ENCODE measurements at places on chromosomes 16 and 17. TPM values are rescaled to one million over a fixed set of nuclear protein-coding genes. Genes with fewer than 3 reads are reported as not detected.

The ORMDL3 gene
- polyA plus RNA-seq, result 18.7 TPM

The CCDC40 gene
- 1.2 TPM for polyA plus RNA-seq

The BICDL2 gene
- polyA plus RNA-seq, result 0.01 TPM

The FOXJ1 gene
- 0.11 TPM for polyA plus RNA-seq

The CRHR1 gene
- polyA plus RNA-seq, result not detected

The BAIAP2 gene
- 3.9 TPM for polyA plus RNA-seq

The CDRT15L2 gene
- not detected for polyA plus RNA-seq

The NTN1 gene
- polyA plus RNA-seq, result 0.38 TPM

DNA sequence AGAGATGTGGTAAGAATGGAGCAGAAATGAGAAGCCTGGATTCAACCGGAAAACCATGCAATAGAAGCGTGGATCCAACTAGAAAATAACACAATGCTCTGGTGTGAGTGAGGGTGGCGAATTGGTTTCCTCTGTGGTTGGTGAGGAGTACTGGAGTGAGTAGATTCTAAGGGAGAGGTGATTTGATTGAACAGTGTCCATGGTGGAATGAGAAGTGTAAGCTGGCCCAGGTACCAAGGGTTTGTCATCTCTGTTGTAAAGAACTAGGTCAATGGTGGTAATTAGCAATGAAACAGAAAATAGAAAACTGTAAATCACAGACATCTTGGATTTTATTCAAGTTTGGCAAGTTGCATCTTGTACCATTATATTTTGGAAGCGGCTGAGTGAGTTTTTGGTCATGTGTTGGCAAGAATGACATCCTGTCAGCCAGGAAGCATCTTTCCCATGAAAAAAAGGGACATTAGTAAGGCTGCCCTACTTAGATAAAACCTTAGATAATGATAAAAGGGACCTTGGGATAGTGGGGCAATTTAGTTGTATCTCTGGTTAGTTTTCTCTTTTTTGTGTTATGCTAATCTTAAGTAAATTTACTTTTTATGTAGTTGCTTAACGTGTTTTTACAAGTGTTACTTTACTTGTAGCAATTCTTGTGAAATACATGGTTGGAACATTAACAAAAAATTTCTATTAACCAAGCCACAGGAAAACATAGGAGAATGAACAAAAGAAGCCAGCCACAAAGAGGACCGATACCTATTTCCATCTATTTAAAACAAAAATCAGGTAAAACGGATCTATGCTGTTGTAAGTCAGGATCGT is 20.9 kb downstream of the HSD17B2 start:
- H3K27me3 ChIP-seq, result peaks cover 2% of the 10 kb centered on the region
- no peak overlapping the region for H3K27ac ChIP-seq
- no peak for DNase-seq
- no peak overlapping the region for H3K4me3 ChIP-seq

DNA sequence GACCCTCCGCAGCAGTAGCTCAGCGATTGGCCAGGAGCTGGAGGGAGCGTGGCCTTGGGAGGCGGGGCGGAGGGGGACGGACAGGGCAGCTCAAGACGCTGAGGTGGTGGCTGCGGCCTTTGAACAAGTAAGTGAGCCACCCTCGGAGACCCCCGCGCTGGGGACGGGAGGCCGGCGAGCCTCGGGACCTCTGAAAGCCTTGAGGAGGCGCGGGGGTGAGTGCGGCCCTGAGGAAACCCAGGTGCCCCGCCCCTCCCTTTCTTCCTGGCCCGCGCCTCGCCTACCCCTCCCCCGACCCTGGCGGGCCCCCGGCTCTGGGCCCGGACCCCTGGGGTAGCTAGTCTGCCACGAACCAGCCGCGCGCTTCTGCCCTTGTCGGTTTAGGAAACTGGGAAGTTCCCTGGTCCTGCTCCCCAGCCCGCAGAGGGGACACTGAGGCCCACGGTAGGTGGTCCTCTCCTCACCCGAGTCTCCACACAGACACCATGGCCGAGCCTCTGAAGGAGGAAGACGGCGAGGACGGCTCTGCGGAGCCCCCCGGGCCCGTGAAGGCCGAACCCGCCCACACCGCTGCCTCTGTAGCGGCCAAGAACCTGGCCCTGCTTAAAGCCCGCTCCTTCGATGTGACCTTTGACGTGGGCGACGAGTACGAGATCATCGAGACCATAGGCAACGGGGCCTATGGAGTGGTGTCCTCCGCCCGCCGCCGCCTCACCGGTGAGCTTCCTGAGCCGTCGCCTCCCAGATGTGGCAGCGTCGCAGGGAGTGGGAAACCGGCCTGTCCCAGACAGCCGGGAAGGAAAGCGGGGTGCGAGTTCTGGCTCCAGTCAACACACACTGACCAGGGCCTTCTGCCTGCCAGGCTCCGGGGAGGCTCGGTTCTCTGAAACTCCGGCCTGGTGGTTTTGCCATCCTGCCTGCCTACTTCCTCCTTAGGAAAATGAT is at the start of gene MAPK7:
Gene MAPK7, plus strand, starts transcription at position 83 of the 945 bp plus-strand sequence. Its CDS starts 403 bp downstream, at position 486.
- peak within 1 kb of the TSS; percentile 74 for H3K4me3 ChIP-seq
- peaks cover 16% of the 10 kb centered on the region for H3K4me1 ChIP-seq
- DNase-seq, result peak; percentile 55
- no peaks in the 10 kb centered on the region for H3K36me3 ChIP-seq
- peak within 1 kb of the TSS; percentile 94 for H3K27ac ChIP-seq

DNA sequence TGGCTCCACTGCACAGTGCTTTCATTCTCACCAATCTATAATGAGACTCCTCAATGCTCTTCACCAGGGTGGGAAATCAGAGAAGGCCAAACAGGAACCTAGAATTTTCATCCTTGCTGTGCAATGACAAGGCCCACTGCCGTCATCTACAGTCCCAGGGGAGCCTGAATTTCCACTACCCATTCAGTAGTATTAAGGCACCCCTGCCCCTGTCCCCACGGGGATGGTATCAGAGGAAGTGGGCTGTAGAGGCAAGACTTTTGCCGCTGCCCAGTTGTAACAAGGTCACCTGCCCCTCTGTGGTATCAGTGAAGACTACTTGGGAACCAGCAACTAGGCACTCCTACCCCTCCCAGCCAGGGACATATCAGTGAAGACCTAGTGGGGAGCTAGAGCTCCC is 104.5 kb downstream of the C16orf78 start:
- no peaks in the 10 kb centered on the region for H3K4me1 ChIP-seq
- no peaks in the 10 kb centered on the region for H3K36me3 ChIP-seq
- H3K4me3 ChIP-seq, result no peak overlapping the region
- DNase-seq, result no peak

DNA sequence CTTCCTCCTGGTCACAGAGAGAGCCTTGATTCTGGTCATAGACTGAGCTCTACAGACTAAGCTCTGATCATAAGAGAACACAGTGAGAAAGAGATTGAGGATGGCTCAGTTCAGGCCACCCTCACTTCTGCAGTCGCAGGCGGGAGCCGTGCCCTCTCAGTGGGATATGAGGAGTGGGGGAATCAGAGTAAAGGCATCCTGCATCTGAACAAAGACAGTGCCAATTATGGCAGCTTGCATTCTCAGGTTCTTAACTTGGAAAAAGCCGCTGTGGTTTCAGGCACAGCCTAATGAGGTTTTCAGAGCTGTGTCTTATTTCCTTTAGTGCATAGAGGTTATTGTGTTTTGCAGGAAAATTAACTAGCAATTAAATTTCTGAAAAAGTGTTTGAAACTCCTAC is 134.4 kb upstream of the NLRP1 start:
- DNase-seq, result no peak
- no peaks in the 10 kb centered on the region for H3K36me3 ChIP-seq
- peaks cover 14% of the 10 kb centered on the region for H3K4me1 ChIP-seq
- peaks cover 19% of the 10 kb centered on the region for H3K27me3 ChIP-seq
- H3K4me3 ChIP-seq, result no peak overlapping the region

GRCh38 chr16:50996166-50996829 is 154.8 kb downstream of the SALL1 start:
- H3K36me3 ChIP-seq, result no peaks in the 10 kb centered on the region
- H3K4me3 ChIP-seq, result no peak overlapping the region
- no peak for DNase-seq
- no peaks in the 10 kb centered on the region for H3K4me1 ChIP-seq
- H3K27me3 ChIP-seq, result no peaks in the 10 kb centered on the region
- no peak overlapping the region for H3K27ac ChIP-seq

DNA sequence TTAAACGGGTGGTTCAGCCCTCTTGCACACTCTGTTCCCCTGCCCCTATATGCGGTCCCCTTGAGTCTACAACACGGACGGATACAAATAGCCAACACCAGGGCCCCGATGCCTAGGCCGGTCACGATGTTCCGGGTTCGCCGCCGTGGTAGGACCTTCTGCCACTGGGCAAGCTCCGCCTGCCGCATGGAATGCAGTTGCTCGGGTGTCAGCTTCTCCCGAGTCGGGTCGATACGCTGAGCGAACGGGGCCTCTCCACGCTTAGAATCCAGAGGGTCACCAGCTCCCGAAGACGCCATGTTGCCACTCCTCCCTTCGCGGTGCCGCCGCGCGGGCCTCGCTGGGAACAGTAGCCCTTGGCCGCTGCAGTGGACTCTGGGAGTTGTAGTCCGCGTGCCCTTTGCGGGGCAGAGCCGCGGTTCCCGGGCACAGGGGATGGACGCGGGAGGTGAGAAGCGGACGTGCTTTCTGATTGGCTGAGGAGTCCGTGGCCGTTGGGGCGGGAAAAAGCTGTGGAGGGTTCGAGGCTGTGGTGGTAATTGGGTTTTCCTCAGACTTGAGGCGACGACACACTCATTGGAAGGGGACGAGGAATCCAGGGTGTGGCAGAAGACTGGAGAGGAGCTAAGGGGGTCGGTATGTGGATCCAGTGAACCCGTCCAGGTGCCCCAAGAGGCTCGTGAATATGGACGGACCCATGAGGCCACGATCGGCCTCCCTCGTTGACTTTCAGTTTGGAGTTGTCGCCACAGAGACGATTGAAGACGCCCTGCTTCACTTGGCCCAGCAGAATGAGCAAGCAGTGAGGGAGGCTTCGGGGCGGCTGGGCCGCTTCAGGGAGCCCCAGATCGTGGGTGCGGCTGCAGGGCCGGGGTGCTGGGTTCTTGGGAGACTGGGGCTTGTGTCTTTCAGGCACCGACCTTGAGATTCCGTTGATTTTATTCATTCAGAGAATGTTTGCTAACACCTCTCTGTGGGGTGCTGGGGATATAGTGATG is at the start of the genes CNTD1 and COA3:
Gene CNTD1, plus strand, starts transcription at position 479 of the 998 bp plus-strand sequence. Its CDS starts 207 bp downstream, at position 686.
Gene COA3, minus strand, starts transcription at position 322 of the 998 bp plus-strand sequence. Its CDS starts 23 bp downstream, at position 299.
- H3K4me3 ChIP-seq, result peak within 1 kb of the TSS; percentile 98
- H3K4me1 ChIP-seq, result peaks cover 11% of the 10 kb centered on the region
- H3K27me3 ChIP-seq, result no peaks in the 10 kb centered on the region
- H3K36me3 ChIP-seq, result peaks cover 23% of the 10 kb centered on the region

DNA sequence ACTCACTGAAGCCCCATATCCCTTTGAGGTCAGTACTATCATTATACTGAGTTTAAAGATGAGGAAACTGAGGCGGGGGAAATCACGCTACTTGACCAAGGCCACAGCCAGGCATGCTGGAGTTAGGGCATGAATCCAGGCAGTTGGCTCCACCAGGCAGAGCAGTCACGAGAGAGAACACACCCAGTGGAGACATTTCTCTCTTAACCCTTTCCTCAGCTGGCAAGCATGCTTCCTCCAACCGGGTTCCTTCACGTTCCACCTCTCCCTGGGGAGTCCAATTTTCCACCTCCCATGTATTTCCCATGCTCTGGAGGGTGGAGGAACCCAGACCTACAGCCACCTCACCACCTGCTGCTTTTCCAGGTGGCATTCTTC is 32.8 kb downstream of the VAC14 start:
- no peak for DNase-seq
- no peak overlapping the region for H3K4me3 ChIP-seq
- no peaks in the 10 kb centered on the region for H3K36me3 ChIP-seq

- no peak for DNase-seq
- H3K4me1 ChIP-seq, result no peaks in the 10 kb centered on the region
- H3K36me3 ChIP-seq, result no peaks in the 10 kb centered on the region
- no peak overlapping the region for H3K4me3 ChIP-seq
These were observed 234.7 kb downstream of the SNX29 start for GRCh38 chr16:12210925-12211869.

- no peaks in the 10 kb centered on the region for H3K27me3 ChIP-seq
- H3K4me3 ChIP-seq, result no peak overlapping the region
- peak; percentile 83 for DNase-seq
- peaks cover 49% of the 10 kb centered on the region for H3K4me1 ChIP-seq
These were observed 36.4 kb downstream of the TXNDC11 start for GRCh38 chr16:11706180-11706742.

- H3K4me1 ChIP-seq, result no peaks in the 10 kb centered on the region
- no peak for DNase-seq
- H3K27ac ChIP-seq, result no peak overlapping the region
- H3K36me3 ChIP-seq, result no peaks in the 10 kb centered on the region
- H3K27me3 ChIP-seq, result no peaks in the 10 kb centered on the region
- H3K4me3 ChIP-seq, result no peak overlapping the region
These were observed 46.8 kb downstream of the CFAP20 start for GRCh38 chr16:58082381-58082780.

GRCh38 chr17:74972107-74972972 is at the start of gene HID1:
HID1 (minus strand) TSS chr17:74972759; CDS start chr17:74972656, 103 bp downstream.
- DNase-seq, result peak; percentile 61
- peaks cover 36% of the 10 kb centered on the region for H3K27me3 ChIP-seq
- H3K36me3 ChIP-seq, result no peaks in the 10 kb centered on the region
- peak within 1 kb of the TSS; percentile 68 for H3K4me3 ChIP-seq
- H3K4me1 ChIP-seq, result no peaks in the 10 kb centered on the region

DNA sequence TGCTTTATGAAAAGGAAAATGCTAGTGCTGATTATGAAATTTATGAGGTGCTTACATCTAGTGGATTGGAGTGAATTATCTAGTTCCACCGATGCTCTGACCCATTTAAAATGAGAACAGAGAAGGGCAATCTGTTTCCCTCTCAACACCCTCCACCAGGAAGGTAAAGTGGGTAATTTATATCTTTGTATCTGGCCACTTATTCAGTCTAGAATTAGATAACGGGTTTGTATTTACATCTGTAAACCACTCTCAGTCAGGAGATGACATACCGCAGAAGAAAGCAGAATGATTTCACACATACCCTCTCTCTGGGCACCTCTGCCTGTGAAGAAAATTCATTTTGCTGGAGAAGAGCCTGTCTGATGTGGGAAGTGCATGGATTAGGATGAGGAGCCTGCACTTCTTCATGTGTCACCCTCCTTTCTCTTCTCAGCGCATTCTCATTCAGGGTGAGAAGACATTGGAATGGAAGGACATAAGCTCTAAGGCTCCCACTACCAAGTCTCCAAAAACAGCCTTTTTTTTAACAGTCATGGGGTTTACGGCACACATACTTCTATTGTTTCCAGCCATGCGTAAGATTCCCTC is 646.7 kb upstream of the SALL1 start:
- H3K4me1 ChIP-seq, result no peaks in the 10 kb centered on the region
- DNase-seq, result no peak
- H3K27me3 ChIP-seq, result no peaks in the 10 kb centered on the region
- H3K27ac ChIP-seq, result no peak overlapping the region
- H3K36me3 ChIP-seq, result no peaks in the 10 kb centered on the region
- H3K4me3 ChIP-seq, result no peak overlapping the region

GRCh38 chr17:2238432-2239169 is 65.0 kb downstream of the SMG6 start:
- no peaks in the 10 kb centered on the region for H3K27me3 ChIP-seq
- peak overlapping the region; percentile 95 for H3K27ac ChIP-seq
- peaks cover 52% of the 10 kb centered on the region for H3K4me1 ChIP-seq
